ENCODE measurements at places on chromosomes 7 and 10.

DNA sequence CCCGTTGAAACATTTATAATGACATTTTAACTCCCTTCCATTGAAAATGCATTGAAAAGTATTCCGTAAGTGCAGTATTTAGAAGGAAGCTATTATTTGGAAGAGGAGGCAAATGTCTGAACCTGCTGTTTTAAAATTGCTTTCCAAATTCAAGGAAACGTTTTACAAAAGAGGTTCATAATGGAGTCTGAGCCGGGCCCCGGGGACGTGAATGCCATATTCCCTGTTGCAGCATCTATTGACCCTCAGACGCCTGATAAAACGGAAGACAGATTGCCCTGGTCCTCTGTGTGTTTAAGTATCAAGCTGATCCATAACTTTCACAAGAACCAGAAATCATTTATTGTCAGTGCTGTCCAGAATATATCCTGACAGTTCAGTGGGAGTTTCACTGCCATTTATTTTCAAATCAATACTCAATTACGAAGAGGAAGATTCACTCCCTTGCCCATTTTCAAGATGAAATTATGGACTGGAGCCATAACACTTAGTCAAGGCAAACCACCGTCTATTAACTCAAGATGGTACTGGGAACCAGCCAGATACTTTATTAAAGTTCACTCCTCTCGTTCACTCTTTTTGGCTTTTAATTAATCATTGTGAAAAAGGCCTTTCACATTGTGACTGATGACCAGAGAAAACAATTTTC, 435.7 kb upstream of the PFKP start:
- no peak overlapping the region for H3K27ac ChIP-seq
- DNase-seq = no peak
- H3K4me1 ChIP-seq = no peaks in the 10 kb centered on the region
- no peaks in the 10 kb centered on the region for H3K36me3 ChIP-seq
- no peaks in the 10 kb centered on the region for H3K27me3 ChIP-seq
- no peak overlapping the region for H3K4me3 ChIP-seq

- H3K27ac ChIP-seq = no peak overlapping the region
- H3K4me3 ChIP-seq = no peak overlapping the region
- no peak for DNase-seq
- H3K36me3 ChIP-seq = no peaks in the 10 kb centered on the region
- no peaks in the 10 kb centered on the region for H3K27me3 ChIP-seq
These were observed 76.4 kb downstream of the FRMD4A start for GRCh38 chr10:14254368-14254767.

GRCh38 chr7:39583539-39583938, 17.3 kb downstream of the YAE1 start:
- no peak overlapping the region for H3K4me3 ChIP-seq
- no peaks in the 10 kb centered on the region for H3K4me1 ChIP-seq
- DNase-seq = no peak
- no peaks in the 10 kb centered on the region for H3K27me3 ChIP-seq
- H3K27ac ChIP-seq = no peak overlapping the region

DNA sequence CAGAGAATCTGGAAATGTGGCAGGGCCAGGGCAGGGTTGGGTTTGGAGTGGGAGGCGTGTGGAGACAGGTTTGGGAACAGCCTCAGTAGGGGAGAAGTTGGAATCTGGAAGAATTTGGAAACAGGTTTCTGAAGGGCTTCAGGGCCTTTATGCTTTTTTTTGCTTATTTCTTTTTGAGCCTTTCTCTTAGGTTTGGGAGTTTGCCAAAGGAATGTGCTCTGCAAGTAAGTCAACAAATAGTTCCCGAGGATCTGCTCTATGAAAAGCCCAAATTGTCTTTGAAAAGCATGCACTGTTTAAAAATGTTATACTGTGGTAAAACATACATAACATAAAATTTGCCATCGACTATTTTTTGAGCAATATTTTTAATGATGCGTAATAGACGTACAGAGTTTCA, 86.7 kb upstream of the ADRB1 start:
- H3K27me3 ChIP-seq = peaks cover 4% of the 10 kb centered on the region
- no peak for DNase-seq
- no peak overlapping the region for H3K27ac ChIP-seq
- H3K4me3 ChIP-seq = no peak overlapping the region

- H3K4me3 ChIP-seq = no peak overlapping the region
- no peaks in the 10 kb centered on the region for H3K27me3 ChIP-seq
- H3K36me3 ChIP-seq = no peaks in the 10 kb centered on the region
- DNase-seq = no peak
- no peaks in the 10 kb centered on the region for H3K4me1 ChIP-seq
These were observed 16.6 kb downstream of the GNAI1 start for GRCh38 chr7:80151274-80151665.

- no peak for DNase-seq
- H3K4me1 ChIP-seq = no peaks in the 10 kb centered on the region
- no peak overlapping the region for H3K27ac ChIP-seq
- H3K27me3 ChIP-seq = no peaks in the 10 kb centered on the region
These were observed 190.5 kb upstream of the PPP2R2D start for GRCh38 chr10:131710142-131710861.

GRCh38 chr10:120493411-120494312, 36.6 kb downstream of the PLPP4 start:
- H3K27ac ChIP-seq = no peak overlapping the region
- H3K27me3 ChIP-seq = no peaks in the 10 kb centered on the region
- no peak overlapping the region for H3K4me3 ChIP-seq
- no peak for DNase-seq

- H3K27me3 ChIP-seq = no peaks in the 10 kb centered on the region
- DNase-seq = no peak
- H3K36me3 ChIP-seq = no peaks in the 10 kb centered on the region
These were observed 30.2 kb upstream of the GJD4 start for GRCh38 chr10:35574924-35575352.
